ENCODE measurements at places on chromosomes 12 and 14.

DNA sequence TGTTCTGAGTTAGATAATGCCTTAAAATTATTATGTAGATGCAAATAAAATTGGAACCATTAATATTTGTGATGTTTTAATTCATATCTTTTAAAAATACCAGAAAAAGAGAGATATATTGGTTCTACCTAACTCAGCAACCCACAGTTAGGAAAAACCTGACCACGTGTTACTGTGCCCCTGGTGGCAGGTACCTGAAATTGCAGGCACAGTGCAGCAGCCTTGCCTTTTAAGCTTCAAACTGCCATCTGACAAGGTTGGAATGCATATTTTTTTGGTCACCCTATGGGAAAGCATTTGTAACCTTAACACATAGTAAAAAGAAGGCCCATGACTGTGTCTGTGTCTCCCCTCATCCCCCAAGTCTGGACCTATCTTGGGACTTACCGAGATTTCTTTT is 109.4 kb upstream of the NOS1 start:
- DNase-seq: no peak

DNA sequence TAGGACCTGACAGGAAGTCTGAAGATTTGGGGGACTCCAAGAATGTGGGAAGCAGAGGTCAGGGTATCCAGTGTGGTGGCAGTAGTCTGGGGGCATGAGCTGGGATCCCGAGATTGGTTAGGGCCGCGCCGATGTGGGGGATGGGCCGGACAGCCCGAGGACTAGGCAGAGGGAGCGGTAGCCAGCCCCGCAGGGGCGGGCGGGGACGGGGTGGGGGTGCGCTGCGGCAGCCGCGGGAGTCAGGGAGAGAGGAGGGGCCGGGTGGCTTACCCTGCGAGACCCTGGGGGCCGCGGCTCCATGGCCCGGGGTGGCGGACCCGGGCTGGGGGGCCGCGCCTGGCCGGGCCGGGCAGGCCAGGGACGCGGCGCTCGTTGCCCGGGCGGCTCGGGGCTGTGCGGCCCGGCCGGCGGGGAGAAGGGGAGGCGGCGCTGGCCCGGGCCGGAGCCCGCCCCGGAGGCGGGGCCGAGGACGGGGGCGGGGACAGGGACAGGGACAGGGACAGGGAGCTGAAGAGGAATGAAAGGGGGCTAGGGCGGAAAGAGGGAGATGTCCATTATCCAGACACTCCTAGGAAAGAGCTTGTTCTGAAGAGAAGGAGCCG is 5.6 kb downstream of the ZNF385A start:
- DNase-seq: no peak

GRCh38 chr12:132190012-132190755 is 45.9 kb downstream of the NOC4L start:
- no peak for DNase-seq

DNA sequence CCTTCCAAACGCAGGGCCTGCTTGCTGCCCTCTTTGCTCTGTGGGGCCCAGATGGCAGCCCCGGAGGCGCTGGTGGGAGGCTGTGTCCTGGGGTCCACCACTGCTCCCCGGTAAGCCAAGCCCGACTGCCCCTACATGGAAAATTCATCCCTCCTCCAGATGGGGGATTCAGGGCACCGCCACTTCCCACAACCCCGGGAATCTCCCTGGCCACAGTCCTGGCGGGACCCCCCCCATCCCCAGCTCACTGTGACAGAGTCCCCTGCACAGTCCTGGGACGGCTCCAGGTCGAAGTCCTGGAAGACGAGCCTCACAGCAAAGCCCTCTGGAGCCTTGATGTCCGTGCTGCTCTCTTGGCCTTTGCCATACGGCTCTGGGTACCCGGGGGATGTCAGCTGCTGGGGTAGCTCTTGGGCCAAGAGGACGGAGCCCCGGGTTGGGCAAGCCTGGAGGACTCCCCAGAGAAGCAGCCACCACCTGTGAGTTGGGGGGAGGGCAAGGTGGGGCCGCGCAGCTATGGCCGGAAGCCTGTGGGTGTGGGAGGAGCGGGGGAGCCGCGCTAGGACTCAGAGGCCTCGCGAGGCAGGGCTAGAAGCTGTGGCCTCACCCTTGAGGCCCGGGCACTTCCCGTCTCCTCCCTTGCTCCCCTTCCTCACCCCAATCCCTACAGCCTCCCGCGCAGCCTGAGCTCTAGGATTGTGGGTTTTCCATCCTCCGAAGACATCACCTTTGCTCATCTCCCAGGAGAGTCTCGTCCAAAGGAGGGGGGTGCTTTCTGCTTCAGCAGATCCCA is 815 bp downstream of the C1RL start:
- peak; percentile 52 for DNase-seq

DNA sequence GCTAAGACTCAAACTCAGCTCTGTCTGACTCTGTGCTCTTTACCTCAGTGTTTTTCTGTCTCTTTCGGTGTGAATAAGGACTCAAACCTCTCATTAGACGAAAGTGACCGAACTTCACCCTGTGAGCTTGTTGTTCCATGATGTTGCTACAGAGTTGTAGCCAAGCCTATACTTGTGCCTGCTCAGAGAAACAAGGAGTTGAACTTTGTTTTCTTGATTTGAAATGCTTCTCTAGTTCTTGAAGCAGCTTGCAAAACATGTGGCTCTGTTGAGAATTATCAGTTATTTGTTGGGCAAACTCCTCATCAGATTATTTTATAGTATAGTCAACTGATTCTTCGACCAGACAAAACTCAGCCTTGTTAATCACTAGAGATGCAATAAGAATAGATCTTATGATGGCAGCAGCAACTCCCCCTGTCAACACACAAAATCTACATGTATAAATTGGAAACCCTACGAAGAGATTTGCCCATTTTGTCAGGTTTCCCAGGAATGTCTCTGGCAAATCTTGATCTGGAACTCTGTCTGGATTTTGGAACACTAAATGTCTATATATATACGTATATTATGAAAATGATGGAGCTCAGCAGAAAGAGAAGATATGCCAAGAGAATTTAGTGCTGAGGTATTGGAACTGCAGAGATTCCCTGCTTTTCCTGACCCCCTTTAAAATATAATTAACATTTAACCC is 146.8 kb downstream of the TTLL5 start:
- no peak for DNase-seq

DNA sequence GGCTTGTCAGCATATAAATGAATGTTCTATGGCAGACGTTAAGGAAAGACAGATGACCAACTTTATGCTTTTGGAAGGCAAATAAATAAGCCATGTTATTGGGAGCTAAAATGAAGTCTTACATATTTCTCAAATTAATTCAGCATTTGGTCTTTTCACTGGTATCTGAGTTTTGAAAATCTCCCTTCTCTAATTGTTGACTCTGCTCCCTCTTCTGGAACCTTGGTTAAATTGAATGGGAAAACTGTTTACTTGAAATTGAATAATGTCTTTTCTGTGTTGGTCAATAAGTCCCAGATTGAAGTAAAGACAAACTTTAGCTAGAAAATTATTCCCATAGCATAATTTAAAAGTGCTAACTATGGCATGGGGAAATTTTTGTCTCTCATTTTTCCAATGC is 38.7 kb downstream of the LGR5 start:
- DNase-seq: no peak

- DNase-seq: no peak
Observed at GRCh38 chr12:50537538-50537919, 32.7 kb downstream of the DIP2B start.

GRCh38 chr14:100626614-100627013 is 39.4 kb upstream of the BEGAIN start:
- DNase-seq: no peak

DNA sequence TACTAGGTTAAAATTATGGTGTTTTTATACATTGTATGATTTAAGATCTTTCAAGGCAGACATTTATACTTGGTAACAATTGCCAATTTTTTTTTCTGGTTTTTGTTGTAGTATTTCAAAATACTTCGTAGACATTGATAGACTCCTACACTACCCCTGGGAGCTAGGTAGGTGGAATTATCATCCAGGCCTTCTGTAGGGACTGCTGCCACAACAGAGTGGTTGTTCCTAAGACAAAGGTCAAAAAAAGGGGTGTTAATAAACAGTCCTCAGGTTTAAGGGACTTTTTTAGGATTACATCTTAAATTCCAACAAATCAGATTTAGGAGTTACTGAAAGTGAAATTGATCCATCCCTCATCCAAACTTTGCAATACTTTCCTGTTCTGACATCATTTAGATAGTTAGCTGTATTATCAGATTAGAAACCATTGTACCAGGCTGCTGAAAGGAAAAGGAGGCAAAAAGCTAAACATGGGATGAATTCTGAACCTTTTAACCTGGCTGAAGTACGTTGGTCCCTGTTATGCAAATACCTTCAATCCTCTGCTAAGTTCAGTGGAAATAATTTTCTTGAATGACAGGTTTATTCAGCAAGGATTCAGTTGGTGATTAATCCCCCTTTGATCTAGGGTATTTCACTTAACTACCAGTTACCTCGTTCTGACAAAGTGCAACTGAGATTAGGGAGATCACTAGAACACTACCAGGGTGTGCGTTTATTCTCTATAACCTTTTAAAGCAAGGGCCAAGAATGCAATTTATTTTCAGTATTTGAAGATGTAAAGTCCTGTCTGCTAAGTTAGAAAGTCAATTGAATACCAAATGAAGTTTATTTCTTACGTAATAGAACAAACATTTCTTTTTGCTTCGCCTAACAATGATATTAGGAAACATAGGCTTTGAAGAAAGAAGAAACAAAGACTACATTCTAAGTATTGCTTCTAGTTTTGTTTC is 23.2 kb downstream of the AP5M1 start:
- no peak for DNase-seq

DNA sequence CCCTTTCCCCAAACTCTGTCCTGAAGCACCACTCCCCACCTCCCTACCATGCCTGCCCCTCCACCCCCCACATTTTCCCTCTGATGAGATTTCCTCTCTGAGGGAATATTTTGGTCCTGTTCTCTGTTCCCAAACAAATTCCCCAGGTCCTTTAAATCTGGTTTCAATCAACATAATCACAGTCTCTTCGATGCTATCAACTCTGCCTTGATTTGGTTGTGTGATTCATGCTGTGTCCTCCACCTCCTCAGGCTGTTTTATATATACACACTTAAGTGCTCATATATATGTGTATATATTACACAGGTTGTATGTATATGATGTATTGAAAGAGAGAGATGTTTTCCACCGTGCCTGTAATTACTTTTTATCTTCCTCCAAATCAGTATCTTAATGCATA is 36.0 kb downstream of the NTF3 start:
- no peak for DNase-seq

DNA sequence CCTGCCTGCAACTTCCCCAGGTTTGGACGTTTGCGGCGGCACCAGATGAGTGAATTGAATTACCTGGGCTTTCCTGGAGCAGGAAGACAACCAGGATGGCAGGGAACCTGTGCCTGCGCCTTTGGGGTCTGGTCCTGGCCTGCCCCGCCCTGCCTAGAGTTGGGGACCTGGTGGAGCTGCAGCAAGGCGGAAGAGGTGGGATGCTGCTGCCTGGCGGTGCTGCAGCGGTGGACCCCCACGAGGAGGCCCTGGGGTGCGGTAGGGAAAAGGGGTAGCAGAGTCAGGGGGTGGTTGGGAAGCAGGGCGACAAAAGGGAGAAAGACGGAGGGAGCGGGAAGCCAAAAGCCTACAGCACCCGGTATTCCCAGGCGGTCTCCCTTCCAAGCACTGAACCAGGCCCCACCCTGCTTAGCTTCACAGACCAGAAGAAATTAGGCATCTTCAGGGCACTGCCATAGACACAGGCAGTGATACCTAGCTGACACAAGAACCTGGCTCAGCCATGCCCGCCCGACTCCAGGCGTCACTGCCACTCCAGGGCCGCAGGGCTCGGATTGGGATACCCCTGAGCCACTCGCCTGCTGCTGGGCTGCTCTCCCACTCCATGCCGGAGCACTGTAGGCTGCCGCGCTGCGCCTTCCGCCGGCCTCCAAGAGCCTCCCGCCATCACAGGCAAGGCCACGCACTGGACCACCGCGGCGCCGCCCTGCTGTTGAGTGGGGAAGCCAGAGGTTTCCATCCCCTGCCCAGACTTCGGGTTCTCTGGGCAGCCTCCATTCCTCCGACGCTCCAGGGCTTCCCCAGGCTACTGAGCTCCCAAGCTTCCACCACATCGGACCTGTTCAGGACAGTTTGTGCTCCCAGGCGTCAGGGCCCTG is 155.2 kb upstream of the ALG10B start:
- DNase-seq: no peak

GRCh38 chr12:117547209-117547608 is 185.8 kb upstream of the NOS1 start:
- no peak for DNase-seq

DNA sequence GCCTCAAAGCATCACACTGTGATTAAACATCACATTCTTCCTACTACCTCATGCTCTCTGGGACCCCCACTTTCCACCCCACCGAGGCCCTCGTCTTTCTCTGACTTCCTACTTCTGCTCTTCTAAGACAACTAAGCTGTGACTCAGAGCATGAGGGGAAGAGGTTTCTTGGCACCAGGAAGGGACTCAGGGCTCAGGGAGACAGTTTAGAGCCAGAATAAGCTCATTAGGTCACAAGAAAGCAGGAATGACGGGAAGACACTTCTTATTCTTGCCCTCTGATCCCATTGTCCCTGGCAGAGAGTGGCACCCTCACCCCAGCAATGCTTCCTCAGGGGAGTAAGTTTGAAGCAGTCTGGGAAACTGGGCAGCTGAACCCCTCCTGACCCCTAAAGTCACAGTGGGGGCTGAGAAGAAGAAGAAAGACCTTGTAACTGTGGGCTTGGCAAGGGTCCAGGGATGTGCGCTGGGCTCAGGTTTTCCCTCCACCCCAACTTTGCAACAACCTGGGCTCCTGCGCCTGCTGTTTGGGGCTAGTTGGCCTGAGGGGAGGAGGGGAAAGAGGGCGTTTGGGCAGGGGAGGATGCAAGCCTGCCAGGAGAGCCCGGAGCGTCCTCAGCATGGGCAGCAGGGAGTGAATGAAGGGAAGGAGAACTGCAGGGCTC is 64.6 kb upstream of the ACTN1 start:
- DNase-seq: no peak

DNA sequence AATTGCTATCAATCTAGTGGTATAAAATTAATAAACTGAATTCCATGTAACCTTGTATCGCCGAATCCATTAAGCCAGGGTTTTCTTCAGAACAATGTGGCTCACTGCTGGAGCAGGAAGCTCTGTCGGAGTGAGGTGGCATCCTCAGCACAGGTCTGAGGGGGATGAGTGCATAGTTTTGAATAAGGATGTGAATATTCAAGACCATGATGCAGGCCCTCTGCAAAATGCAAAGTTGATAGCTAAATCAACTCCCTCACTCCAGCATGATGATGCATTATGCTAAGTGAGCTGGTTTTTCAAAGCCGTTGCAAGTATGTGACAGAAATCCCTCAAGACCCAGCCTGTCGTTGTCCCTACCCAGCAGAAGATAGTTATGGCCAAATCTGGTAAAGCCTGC is 53.0 kb downstream of the TRIM9 start:
- DNase-seq: no peak

- DNase-seq: no peak
Observed at GRCh38 chr14:77804592-77804991, 4.7 kb downstream of the ADCK1 start.

DNA sequence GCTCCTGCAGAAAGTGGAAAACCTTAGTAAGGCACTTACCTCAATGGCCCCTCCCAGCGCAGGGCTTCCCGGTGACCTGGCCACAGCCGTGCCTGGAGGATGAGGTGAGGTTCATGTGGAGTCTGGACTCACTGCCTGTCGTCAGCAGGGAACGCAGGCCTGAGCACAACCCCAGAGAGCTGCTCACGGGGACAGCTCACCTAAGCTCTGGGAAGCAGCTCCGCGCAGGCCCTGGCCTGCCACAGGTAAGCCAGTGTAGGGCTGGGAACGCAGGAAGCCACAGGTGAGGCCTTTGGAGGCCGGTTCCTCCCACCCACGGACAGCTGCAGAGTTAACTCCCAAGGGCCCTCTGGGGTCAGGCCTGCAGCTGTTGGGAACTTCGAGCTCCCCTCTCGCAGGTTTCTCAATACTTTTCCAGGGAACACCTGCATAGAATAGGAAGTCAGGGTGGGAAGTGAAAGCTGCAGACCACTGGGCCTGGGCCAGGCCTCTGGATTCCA is 32.7 kb downstream of the ANAPC7 start:
- DNase-seq: no peak
